Neural progenitor cell (in vitro differentiated cells): ENCODE measurements at places on chromosomes 4 and X. TPM values are rescaled to one million over a fixed set of nuclear protein-coding genes. Genes with fewer than 3 reads are reported as not detected.

The FAM193A gene
- 22.5 and 29.1 TPM in 2 replicates for total RNA-seq

The TMEM33 gene
- 57.4 and 71.9 TPM in 2 replicates for total RNA-seq

The DDX53 gene
- total RNA-seq: not detected in 2 replicates

The ATP8A1 gene
- 27.6 and 46.1 TPM in 2 replicates for total RNA-seq

The BBS7 gene
- 26.8 and 39.7 TPM in 2 replicates for total RNA-seq

The RIBC1 gene
- total RNA-seq: 0.62 and 1.5 TPM in 2 replicates

The JCHAIN gene
- total RNA-seq: 0.09 TPM in 1 of 2 replicates, not detected in the other

The TBC1D9 gene
- 8.8 and 11.3 TPM in 2 replicates for total RNA-seq

The TMPRSS11F gene
- total RNA-seq: not detected in 2 replicates

The ERAS gene
- 0.50 TPM in 1 of 2 replicates, not detected in the other for total RNA-seq

The CYTL1 gene
- total RNA-seq: 1.1 and 3.1 TPM in 2 replicates

The CNKSR2 gene
- 54.5 and 60.4 TPM in 2 replicates for total RNA-seq

The VCX3B gene
- total RNA-seq: not detected in 2 replicates

The PASD1 gene
- total RNA-seq: not detected in 2 replicates

The NLRP2B gene
- total RNA-seq: not detected in 2 replicates

The CWH43 gene
- not detected in 2 replicates for total RNA-seq

The IBSP gene
- total RNA-seq: not detected in 2 replicates

The ALAS2 gene
- 0.31 TPM in 1 of 2 replicates, not detected in the other for total RNA-seq

The SPIN3 gene
- total RNA-seq: 17.8 and 22.0 TPM in 2 replicates

The ARMCX4 gene
- total RNA-seq: 8.8 and 14.1 TPM in 2 replicates

The AFF2 gene
- 13.5 and 18.0 TPM in 2 replicates for total RNA-seq

The BLTP1 gene
- total RNA-seq: 58.6 and 79.0 TPM in 2 replicates

The BCLAF3 gene
- total RNA-seq: 7.4 and 9.7 TPM in 2 replicates

The FAM9C gene
- total RNA-seq: not detected in 2 replicates

The UGT2B11 gene
- not detected in 2 replicates for total RNA-seq

The S100G gene
- not detected in 2 replicates for total RNA-seq

The SMR3B gene
- total RNA-seq: not detected in 2 replicates

The CRLF2 gene
- not detected in 2 replicates for total RNA-seq

The TRAM1L1 gene
- 4.5 and 8.4 TPM in 2 replicates for total RNA-seq

The PDCL2 gene
- not detected in 2 replicates for total RNA-seq

The CT45A2 gene
- total RNA-seq: not detected in 2 replicates

The PHEX gene
- 0.06 and 0.07 TPM in 2 replicates for total RNA-seq

The FSTL5 gene
- not detected in 2 replicates for total RNA-seq

The CYLC1 gene
- total RNA-seq: not detected in 2 replicates

The CPE gene
- total RNA-seq: 43.6 and 47.4 TPM in 2 replicates

The ZNF141 gene
- total RNA-seq: 43.2 and 60.5 TPM in 2 replicates

The NAP1L3 gene
- total RNA-seq: 57.9 and 88.5 TPM in 2 replicates

The PCDH11X gene
- total RNA-seq: 21.0 and 27.1 TPM in 2 replicates

The PCDH19 gene
- 3.4 TPM in 2 replicates for total RNA-seq

The AFP gene
- 0.62 TPM in 1 of 2 replicates, not detected in the other for total RNA-seq

The FGF2 gene
- total RNA-seq: 27.7 and 43.8 TPM in 2 replicates

The HSD17B13 gene
- total RNA-seq: 0.31 and 0.60 TPM in 2 replicates

The ZNF518B gene
- total RNA-seq: 85.8 and 158 TPM in 2 replicates

The AMER1 gene
- 6.7 and 7.8 TPM in 2 replicates for total RNA-seq

The SLC49A3 gene
- 1.9 and 3.4 TPM in 2 replicates for total RNA-seq

The LRIT3 gene
- total RNA-seq: 0.09 and 0.15 TPM in 2 replicates

The RAB9A gene
- 27.9 and 30.5 TPM in 2 replicates for total RNA-seq

The IL2RG gene
- not detected in 2 replicates for total RNA-seq

The PAGE1 gene
- total RNA-seq: not detected in 2 replicates
